ENCODE measurements at places on chromosomes 5 and 9.

DNA sequence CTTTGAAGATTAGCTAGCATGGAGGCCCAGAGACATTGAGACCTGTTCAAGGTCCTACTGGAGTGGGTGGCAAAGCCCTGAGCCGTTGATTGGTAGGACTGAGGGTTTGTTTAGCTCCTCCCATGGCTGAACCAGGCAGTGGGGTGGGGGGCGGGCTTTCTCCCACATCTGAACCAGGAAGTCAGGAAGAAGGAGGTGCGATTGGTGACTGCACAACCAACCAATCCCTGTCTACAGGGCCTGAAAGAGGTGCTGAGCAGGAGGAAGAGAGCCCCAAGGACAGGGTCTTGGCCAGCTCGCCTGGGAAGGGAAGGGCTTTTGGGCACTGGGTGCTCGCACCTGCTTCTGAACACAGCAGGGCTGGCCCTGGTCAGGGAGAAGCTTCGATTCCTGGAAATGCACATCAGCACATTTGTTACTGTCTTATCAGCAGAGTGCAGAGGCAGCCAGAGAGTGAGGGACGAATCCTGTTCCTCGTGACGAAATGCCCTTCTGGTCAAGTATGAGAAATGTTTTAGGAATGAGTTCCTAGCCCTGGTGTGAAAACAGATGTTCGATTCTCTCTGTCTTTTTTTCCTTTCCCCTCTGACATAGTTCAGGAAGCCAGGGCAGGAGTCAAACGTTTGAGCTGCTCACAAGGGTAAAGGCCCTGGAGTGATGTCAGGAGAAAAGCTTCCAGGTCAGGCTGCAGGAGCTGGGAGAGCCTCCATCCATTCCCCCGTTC is 294.8 kb upstream of the KLF4 start:
- DNase-seq = no peak

- no peak for DNase-seq
These were observed 147.9 kb upstream of the TBCA start for GRCh38 chr5:77924081-77924480.

GRCh38 chr5:59592101-59592500 is 301.4 kb downstream of the PDE4D start:
- DNase-seq = no peak

- DNase-seq = no peak
These were observed 23.1 kb downstream of the CMYA5 start for GRCh38 chr5:79712741-79713140.
